Heart left ventricle (tissue), 16 donors: ENCODE measurements at places on chromosomes 6 and 20. TPM values are rescaled to one million over a fixed set of nuclear protein-coding genes. Genes with fewer than 3 reads are reported as not detected.

- H3K27ac ChIP-seq, result peak overlapping the region; percentile 37
- no peaks in the 10 kb centered on the region for H3K36me3 ChIP-seq
- no peak for DNase-seq
- H3K27me3 ChIP-seq, result no peaks in the 10 kb centered on the region
- H3K4me3 ChIP-seq, result no peak overlapping the region
These were observed 27.6 kb downstream of the NEDD9 start for GRCh38 chr6:11204794-11205366.

- no peaks in the 10 kb centered on the region for H3K27me3 ChIP-seq
- no peak overlapping the region for H3K27ac ChIP-seq
- H3K4me3 ChIP-seq, result no peak overlapping the region
- H3K36me3 ChIP-seq, result no peaks in the 10 kb centered on the region
- DNase-seq, result no peak
These were observed 9.0 kb upstream of the NCOA6 start for GRCh38 chr20:34834459-34834893.

- DNase-seq, result no peak
- H3K27ac ChIP-seq, result no peak overlapping the region
- no peaks in the 10 kb centered on the region for H3K27me3 ChIP-seq
These were observed 1223.7 kb upstream of the EYS start for GRCh38 chr6:66930559-66931290.

DNA sequence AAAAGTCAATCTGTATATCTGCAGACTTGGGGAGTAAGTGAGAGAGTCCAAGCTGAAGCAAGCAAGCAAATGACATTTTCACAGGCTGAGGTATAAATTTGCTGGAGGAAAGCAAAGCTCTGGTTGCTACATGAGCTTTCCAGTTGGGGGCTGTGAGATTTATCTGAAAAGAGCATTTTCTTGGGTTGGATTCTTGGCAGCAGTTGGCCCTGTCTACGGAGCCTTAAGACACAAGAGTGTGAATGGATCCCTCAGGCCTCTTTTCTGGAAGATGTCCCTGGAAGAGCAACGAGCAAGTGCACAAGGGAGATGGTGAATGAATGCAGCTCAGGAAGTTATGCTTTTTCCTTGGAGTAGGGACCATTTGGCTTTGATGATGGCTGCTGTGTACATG, 30.8 kb downstream of the ISM1 start:
- no peaks in the 10 kb centered on the region for H3K4me1 ChIP-seq
- no peak overlapping the region for H3K27ac ChIP-seq
- DNase-seq, result no peak
- H3K27me3 ChIP-seq, result no peaks in the 10 kb centered on the region

- H3K4me1 ChIP-seq, result no peaks in the 10 kb centered on the region
- H3K27ac ChIP-seq, result no peak overlapping the region
- no peaks in the 10 kb centered on the region for H3K27me3 ChIP-seq
- H3K36me3 ChIP-seq, result no peaks in the 10 kb centered on the region
- H3K4me3 ChIP-seq, result no peak overlapping the region
- no peak for DNase-seq
These were observed 212.3 kb upstream of the MYLIP start for GRCh38 chr6:15916581-15916980.

The NCOA6 gene
- 21.2 TPM for total RNA-seq

The HUS1B gene
- total RNA-seq, result 0.80 TPM

The DACT2 gene
- 0.27 TPM for total RNA-seq
